ENCODE measurements at places on chromosomes 5 and 9.

DNA sequence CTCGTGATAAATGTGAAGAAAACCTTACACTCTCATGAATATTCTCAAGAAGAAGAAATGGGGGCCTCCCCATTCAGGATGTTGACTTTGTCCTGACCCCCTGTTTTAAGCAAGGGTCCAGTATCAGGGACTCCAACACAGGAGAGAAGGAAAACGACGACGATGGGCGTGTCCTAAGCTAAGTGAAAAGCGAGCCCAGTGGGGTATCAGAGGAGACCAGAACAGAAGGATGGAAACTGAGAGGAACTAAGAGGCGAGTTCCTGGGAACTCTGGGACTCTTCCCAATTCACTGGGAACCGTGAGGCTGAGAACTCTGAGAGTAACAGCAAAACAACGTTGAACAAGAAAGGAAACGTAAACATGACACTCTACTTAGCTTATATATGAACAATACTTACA is 14.6 kb downstream of the RETREG1 start:
- no peak for DNase-seq

GRCh38 chr5:171624396-171624795 is 161.2 kb upstream of the SMIM23 start:
- DNase-seq: no peak

DNA sequence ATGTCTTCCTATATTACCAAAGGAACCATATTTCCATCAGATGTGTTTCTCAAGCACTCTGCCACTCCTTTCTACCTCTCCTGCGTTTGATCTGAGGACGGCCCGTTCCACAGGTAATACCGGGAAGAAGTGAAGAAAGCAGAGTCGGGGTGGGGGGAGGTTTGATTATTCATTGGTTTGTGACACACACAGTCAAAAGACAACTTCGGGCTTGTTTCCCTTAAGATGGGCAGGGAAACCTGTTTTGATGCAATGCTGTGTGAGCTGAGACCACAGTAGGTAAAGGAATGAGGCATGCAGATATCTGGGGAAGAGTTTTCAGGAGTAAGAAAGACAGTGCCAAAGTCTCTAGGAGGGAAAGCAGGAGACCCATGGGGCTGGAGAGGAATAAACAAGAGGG is 54.0 kb downstream of the BOD1 start:
- no peak for DNase-seq

DNA sequence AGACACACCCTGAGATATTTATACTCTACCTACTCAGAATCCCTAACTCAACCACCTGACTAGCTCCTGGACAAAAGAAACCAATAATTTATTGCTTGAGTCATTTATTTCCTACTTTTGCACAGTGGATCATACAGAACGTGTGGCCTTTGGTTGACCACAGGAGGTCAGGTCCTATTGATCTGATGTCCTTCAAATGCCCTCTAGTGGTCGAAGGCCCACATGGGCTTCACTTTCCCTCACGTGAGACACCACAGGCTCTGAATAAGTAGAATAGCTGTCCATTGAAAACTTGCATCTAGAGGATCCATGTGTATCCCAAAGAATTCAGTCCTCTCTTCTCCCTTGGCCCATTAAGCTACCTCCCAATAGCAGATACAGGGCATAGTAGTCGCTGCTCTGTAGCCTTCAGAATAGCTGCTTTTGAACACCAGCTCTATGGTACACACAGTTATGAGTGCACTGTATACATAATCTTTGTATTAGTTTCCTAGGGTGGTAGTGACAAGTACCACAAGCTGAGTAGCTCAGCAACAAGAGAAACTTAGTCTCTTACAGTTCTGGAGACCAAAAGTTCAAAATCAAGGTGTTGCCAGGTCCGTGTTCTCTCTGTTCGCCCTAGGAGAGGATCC is 177.6 kb upstream of the SMARCA2 start:
- DNase-seq: no peak

DNA sequence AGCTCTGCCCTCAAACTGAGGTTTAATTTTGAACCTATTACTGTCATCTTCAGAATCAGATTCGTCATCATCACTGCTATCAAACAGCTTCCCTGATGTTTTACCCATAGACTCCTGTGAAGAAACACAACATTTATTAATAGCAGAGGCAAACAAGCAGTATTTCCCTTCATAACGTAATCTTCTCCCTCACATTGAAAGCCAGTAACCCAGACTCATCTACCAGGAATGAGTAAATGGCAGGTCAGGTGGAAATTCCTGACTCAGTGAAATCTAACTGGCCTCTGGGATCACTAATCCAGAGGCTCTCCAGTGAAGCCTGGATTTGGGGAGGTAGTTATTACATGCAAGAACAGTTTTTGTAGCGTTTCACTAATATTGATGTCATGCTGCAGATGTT is 14.6 kb downstream of the NOL8 start:
- DNase-seq: no peak

GRCh38 chr9:33942471-33943083 is 106.1 kb downstream of the UBAP2 start:
- DNase-seq: no peak

DNA sequence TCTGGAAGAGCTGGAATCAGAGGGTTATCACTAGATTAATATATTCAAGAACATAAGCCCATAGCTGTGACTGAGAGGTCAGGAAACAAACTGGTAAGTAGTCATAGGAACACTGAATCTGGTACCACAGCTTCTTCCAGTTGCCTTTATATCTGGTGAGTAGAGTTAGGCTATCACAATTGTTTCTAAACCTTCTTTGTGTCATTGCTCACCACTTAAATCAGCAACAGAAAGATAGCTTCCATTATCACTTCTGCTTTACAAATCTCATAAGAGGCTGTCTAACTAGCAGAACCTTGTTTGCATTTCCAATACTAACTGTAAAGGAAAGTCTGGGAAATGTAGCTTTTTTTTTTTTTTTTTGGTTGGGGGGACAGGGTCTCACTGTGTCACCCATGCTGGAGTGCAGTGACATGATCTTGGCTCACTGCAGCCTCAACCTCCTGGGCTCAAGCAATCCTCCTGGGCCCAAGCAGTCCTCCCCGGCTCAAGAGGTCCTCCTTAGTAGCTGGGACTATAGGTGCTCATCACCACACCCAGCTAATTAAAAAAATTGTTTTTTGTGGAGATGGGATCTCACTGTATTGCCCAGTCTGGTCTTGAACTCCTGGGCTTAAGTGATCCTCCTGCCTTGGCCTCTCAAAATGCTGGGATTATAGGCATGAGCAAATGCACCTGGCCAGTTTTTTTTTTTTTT is 22.0 kb downstream of the CDC42SE2 start:
- no peak for DNase-seq

- DNase-seq: no peak
Measured at GRCh38 chr9:79671558-79671957, 99.8 kb downstream of the TLE4 start.

DNA sequence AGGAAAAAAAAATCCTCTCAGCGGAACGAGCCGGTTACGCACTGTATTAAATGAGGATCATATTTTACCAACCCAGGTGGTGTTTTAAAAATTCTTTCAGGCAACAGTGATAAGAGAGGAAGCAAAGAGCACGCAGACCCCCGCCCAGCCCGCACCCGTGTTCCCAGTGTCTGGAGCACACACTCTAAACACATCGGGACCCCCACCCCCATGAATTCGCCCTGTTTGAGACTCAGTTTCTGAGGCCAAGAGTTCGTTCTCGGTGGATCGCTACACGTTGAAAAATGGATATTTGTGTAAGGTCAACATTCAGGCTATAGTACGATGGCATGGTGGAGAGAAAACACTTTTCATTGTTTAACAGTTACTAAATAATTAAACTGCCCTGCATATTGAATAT is 196.3 kb downstream of the MEF2C start:
- no peak for DNase-seq

DNA sequence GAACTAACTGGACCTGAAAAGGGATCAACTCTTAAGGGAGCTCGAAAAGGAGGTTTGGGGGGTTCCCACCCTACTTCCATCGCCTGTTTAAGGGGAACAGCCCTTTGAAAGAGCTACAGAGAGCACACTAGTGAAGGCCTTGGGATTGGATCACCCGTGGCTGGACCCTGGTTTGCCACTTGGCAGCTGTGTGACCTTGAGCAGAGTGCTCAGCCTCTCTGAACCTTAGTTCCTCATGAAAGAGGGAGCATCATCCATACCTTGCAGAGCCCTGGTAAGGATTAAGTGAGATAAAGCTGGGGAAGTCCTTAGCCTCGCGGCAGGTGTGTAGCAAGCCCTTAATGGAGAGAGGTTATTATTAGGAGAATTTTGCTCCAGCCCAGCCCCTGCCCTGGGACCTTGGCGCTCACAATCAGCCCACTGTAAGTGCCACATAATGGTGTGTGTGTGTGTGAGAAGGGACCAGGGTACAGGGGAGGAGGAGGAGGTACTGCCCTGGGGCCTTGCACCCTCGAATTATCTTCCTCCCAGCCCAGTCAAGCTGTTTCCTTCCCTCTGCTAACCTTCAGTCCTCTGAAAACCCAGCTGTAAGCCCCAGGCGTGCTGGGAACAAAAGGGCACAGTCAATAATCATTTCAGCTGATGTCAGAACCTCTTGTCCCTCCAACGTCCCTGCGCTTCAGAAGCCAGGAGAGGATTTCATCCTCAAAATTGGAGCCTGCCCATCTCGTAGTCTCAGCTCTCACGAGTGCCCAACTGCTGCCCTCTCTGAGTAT is 42.9 kb downstream of the FOXI1 start:
- DNase-seq: no peak

DNA sequence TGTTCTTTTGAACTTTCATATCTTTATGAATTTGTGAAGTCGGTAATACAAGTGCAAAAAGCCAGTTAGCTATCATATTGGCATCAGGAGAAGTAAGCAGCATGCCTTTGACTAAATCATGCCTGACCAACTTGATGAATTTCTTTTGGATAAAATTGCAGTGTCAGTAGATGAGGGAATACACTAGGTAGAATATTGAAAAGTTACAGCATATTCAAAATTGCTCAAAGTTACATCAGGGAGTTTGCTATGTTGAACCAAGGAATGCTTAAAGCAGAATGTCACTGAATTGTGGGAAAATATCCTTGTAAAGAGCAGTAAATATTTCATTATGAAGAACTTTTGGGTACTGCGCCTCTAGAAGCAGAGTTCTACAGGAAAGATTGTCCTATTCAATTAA is 87.1 kb upstream of the TLX3 start:
- DNase-seq: no peak
